Kidney epithelial cell (primary cell): ENCODE measurements at places on chromosomes 1 and 21. TPM values are rescaled to one million over a fixed set of nuclear protein-coding genes. Genes with fewer than 3 reads are reported as not detected.
A peak's percentile ranks its signal among the peaks of the same experiment; 100 is the strongest.

Gene C1orf185
- not detected in 2 replicates for total RNA-seq

DNA sequence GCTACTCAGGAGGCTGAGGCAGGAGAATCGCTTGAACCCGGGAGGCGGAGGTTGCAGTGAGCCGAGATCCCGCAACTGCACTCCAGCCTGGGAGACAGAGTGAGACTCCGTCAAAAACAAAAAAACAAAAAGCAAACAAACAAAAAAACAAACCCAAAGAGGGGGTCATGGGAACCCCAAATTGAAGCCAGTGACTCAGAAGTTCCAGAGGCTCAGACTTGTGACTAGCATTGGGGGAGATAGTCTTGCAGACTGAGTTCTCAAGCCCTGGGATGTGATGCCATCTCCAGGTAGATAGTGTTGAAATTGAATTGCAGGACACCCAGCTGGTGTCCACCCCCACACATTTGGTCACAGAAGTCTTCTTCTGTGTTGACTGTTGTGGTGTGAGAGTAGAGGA, 24.9 kb upstream of the ENO1 start:
- no peak for DNase-seq

DNA sequence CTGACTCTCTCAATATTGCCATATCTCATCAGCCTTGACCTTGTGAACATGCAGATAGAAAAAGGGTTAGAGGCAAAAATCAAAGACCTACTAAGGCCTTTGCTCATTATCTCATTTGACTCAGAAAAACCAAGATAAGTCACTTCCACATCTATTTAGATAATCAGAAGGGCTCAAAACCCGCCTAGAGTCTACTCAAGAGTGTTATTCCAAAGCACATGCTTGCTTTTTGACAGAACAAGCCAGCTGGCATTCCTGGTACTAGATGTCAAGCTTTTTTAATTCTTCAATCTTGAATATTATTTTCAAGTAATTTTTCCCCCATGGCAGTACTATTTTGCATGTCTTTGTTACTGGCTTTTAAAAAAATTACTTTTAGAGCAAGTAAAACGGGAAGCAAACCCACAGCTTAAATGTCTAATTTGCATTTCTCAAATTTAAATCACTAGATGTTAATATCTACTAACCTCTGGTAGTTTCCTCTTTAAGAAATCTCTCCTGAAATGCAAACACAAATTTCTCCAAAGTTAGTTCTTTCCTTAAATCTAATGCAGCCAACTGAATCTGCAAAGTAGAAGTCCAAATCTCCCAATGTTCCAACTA, 51.5 kb downstream of the APP start:
- DNase-seq, result no peak

DNA sequence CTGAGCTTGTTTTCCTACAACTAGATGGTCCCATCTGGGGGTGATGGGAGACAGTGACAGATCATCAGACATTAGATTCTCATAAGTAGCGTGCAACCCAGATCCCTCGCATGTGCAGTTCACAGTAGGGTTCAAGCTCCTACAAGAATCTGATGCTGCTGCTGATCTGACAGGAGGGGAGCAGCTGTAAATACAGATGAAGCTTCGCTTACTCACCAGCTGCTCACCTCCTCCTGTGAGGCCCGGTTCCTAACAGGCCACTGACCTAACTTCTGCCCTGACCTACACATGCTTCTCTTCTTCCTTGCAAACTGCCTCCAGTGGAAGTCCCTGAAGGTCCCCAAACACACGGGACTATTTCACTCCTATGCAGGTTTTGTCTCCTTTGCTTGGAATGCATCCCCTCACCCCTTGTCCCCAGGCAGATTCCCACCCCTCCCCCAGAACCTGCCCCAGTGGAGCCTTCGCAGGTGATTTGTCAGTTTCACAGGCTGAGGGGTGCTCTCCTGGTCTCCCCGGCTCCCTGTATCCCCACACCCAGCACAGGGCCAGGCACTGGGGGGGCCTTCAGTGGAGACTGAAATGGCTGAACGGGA, 5.7 kb upstream of the ZBTB48 start:
- DNase-seq, result no peak

DNA sequence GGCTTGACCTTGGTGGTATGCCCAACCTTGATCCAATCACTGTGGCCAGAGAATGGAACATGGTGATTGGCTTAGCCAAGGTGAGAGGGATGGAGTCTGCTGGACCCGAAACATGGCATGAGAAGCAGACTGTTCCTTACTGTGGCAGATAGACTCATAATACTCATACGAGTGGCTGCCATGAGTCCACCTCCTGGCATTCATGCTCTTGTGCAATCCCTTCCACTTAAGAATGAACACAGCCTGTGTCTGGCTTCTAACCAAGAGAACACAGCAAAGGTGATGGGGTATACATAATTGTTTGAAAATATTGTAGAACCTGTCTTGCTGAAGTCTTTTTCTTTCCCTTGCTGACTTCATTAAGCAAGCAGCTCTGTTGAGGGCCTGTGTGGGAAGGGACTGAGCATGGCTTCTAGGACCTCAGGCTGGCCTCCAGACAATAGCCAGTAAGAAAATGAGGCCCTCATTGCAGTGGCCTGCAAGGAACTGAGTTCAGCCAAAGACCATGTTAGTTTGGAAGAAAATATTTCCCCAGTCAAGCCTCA, 85.9 kb downstream of the ZNF281 start:
- no peak for DNase-seq

DNA sequence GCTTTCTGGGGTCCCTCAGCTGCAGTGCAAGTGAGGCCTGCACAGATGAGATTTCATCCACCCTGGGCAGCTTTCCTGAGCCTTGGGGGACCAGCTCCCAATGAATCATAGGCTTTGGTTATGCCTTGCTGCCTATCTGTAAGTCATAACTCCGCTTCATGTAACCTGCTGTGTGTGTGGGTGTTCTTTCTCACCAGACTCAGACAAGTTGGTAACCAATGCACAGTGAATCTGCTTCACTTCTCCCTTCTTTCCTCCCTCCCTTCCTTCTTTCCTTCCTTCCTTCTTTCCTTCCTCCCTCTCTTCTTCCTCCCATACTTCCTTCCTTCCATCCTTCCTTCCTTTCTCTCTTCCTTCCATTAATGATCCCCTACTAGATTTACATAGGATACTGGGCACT, 34.4 kb upstream of the PSMB2 start:
- peak; percentile 34 for DNase-seq

Gene CD1B
- total RNA-seq, result not detected in 2 replicates

DNA sequence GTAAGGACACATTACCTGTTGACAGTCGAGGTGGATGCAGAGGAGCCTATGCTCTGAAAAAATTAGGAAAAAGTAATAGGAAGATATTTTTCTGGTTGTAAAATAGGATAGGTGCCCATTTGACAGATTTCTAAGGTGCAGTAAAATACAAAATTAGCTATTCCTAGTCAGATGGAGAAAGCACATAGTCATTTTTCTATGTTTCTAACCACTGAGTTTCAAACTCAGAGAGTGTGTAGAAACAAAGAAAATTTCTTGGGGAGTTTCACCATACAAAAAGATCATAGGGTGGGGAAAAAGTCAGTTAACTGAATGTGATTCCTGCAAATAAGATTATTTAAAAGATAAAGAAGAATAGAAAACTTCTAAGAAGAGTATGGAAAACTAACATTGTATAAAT, 666.9 kb downstream of the KCNT2 start:
- DNase-seq, result no peak

DNA sequence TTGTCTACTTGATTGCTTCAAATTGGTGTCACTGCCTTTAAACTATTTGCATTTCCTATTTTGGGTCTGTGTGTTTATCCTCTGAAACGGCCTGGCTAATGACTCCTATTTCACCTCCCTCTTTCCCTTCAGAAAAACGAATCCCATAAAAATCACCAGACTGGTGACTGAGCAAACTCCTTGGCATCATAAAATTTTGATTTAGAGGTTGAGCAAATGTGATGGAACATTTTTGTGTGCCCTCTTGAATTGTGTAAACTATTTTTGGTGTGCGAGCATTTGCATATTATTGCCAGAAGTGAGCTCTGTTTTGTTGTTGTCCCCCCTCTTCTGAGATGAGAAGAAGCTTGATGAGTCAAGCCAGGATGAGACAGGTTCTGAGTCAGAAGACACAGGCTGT, 316.1 kb downstream of the AJAP1 start:
- DNase-seq, result no peak

DNA sequence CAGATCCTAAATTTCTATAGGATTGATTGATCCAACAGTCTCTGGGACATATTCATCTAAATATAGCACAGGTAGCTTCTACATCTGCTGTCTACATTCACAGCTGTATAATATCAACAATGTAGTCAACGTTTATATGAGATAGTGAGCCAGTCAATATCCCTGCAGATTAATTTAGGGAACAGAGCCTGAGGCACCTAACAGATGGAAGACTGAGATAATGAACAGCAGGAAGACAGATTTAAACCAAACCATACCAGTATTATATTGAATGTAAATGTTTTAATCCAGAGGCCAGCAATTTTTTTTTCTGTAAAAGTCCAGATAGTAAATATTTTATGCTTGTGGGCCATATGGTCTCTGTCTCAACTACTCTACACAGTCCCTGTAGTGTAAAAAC, 2072.4 kb downstream of the MRPL39 start:
- no peak for DNase-seq

GRCh38 chr1:38870996-38871395, 2.2 kb downstream of the MYCBP start:
- DNase-seq, result no peak

- no peak for DNase-seq
These were observed 45.3 kb downstream of the ZSCAN20 start for GRCh38 chr1:33517596-33518250.

DNA sequence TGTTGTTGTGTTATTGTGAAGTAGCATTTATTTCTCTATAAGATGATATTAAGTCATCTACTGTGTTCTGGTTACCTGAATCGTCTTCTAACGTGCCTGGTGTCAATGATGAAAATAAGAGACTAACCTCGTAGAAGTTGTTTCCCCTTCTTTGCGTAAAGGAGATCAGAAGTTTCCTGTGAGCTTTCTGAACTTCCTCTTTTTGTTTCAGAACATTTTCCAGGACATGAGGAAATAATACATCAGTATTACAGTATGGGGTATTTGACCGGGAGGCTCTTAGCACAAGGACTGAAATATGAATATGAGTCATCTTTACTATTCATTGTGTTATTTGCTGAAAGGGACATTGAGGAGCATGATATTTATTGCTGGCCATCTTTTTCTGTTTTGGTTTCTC, 1.3 kb downstream of the ST6GALNAC3 start:
- DNase-seq, result no peak
